ENCODE measurements at places on chromosomes 7 and 10.

- peak; percentile 91 for DNase-seq
These were observed at the start of gene IMMP2L for GRCh38 chr7:111561904-111562732. TSS of gene IMMP2L (minus strand) at chr7:111562492.

DNA sequence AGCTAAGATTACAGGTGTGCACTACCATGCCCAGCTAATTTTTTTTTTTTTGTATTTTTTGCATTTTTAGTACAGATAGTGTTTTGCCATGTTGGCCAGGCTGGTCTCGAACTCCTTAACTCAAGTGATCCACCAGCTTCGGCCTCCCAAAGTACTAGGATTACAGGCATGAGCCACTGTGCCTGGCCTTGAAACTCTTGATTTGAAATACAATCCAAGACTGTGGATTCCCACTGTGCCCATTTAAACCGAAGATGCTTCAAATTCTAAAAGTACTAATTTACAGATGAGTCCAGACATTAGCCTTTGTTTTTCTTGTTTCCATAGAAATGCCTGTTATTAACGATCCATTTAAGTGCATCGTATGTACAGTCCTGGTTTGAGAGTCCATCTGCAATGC is 130.9 kb downstream of the CACNA2D1 start:
- no peak for DNase-seq

GRCh38 chr10:97481071-97481470 is 17.2 kb downstream of the MMS19 start:
- DNase-seq = no peak

DNA sequence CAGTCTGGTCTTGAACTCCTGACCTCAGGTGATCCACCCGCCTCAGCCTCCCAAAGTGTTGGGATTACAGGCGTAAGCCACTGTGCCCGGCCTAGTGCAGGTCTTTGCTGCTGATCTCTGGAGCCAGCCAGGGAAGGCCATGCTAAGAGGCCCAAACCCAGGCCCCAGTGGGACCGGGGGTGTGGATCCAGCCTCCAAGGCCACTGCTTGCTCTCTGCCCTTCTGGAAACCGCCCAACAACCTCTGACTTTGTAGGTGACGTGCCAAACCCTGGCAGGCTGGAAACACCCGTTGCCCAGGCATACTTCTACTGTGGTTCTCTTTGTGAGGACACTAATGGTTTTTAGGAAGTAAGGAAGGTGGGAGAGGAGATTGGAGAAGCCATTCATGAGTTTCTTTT is 83.5 kb upstream of the GNA12 start:
- no peak for DNase-seq
